ENCODE measurements at places on chromosomes 11 and 22.

GRCh38 chr11:57681168-57681567 is 13.3 kb downstream of the ZDHHC5 start:
- no peak for DNase-seq

DNA sequence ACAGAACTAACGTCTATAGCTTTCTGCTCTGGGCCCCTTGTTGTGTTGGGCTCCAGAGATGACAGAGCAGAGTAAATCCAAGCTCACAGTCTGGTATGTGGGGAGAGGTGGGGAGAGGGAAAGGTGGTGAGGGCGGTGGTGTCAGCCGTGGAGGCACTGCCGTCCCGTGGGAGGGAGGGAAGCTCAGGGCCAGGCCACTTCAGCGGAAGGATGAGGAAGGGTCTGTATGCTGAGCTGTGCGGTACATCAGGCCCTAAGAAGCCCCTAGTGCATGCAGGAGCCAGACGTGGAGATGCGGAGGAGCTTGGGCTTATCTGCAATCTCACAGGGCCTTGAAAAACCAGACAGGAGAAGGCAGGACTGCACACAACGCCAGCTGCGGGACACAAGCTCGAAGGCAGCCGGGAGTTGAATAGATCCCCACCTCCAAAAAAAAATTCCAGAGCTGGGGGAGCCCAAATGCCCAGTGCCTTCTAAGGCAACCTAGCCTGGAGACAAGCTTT is 1.5 kb downstream of the KRTAP5-5 start:
- no peak for DNase-seq

GRCh38 chr11:61700212-61700611 is 20.0 kb downstream of the DAGLA start:
- DNase-seq: peak; percentile 89

GRCh38 chr11:85709941-85710702 is 24.1 kb upstream of the CCDC89 start:
- peak; percentile 74 for DNase-seq

- DNase-seq: peak; percentile 34
Measured at GRCh38 chr11:12053606-12054361, 45.4 kb upstream of the DKK3 start.

DNA sequence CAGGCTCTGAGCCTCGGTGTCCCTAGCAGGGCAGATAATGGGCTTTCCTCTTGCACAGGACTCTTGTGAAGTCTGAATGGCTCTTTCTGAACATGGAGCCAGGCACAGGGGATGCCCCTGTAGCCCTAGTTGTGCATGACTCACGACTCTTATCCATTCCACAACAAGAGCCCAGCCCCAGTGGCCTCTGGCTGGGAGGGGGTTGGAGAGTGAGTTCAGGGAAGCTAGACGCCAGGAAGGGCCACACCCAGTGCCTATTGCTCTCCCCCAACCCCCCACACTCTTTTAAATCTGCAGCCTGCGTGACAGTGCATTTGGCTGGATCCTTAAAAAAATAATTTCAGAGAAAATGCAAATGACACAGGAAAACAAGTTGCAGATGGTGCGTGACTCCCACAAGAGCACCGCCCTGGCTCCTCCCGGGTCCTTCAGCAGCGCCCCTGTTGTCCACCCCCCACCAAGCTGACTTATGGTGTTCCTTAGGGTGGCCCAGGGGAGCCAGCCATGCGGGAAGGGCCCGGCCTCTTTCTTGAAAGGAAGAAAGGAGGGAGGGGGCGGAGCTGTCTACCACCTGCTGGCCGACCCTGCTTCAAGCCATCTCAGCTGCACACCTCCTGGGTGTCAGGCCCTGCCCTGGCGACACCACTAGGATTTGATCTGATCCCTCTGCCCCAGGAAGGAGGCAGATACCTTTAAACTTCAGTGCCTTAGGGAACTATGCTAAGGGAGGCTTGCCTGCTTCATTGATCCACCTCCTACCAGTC is 74.7 kb downstream of the MN1 start:
- DNase-seq: peak; percentile 96

DNA sequence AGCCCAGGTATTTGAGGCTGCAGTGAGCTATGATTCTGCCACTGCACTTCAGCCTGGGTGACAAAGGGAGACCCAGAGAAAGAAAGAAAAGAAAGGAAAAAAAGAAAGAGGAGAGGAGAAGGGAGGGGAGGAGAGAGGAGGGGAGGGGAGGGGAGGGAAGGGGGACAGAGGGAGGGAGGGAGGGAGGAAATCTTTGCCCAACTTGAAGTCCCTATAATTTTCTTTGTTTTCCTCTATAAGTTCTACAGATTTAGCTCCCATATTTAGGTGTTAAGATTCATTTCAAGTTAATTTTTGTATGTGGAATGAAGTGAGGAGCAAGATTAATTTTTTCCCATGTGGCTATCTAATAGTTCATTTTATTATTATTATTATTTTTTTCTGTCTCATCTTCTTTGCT is 328.3 kb downstream of the LARGE1 start:
- no peak for DNase-seq

DNA sequence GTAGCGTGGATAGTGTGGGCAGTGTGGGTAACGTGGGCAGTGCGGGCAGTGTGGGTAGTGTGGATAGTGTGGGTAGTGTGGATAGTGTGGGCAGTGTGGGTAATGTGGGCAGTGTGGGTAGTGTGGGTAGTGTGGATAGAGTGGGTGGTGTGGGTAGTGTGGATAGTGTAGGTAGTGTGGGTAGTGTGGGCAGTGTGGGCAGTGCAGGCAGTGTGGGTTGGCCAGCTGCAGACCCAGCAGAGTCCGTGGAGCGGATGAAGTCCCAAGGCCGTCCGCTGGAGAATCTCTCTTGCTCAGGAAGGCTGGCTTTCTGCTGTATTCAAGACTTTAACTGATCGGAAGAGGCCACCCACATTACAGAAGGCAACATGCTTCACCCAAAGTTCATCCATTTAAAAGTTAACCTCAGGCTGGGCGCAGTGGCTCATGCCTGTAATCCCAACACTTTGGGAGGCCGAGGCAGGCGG is 26.1 kb upstream of the KRTAP5-6 start:
- no peak for DNase-seq

GRCh38 chr22:43926349-43926710 is 2.7 kb downstream of the PNPLA3 start:
- DNase-seq: no peak

GRCh38 chr11:60314635-60315321 is 12.3 kb upstream of the MS4A6E start:
- no peak for DNase-seq

Data from umbilical cord (tissue), 2 donors.